Activated CD4-positive, alpha-beta memory T cell treated with anti-CD3 and anti-CD28 coated beads, Interleukin-2, amount 10 ng/mL, durations not matched to agents 7 days and 5 days (primary cell): ENCODE measurements at places on chromosomes 11 and 22. TPM values are rescaled to one million over a fixed set of nuclear protein-coding genes. Genes with fewer than 3 reads are reported as not detected.
A peak's percentile ranks its signal among the peaks of the same experiment; 100 is the strongest.

PI4KA gene
- total RNA-seq: 100 TPM

PLAAT5 gene
- not detected for total RNA-seq

POLR2F gene
- 56.4 TPM for total RNA-seq

OR2D2 gene
- total RNA-seq: not detected

SIPA1 gene
- 205 TPM for total RNA-seq

DRG1 gene
- 73.4 TPM for total RNA-seq

IGLL1 gene
- total RNA-seq: 2.3 TPM

KDM4D gene
- total RNA-seq: 1.1 TPM

SOX10 gene
- not detected for total RNA-seq

FAM180B gene
- 0.15 TPM for total RNA-seq

DNA sequence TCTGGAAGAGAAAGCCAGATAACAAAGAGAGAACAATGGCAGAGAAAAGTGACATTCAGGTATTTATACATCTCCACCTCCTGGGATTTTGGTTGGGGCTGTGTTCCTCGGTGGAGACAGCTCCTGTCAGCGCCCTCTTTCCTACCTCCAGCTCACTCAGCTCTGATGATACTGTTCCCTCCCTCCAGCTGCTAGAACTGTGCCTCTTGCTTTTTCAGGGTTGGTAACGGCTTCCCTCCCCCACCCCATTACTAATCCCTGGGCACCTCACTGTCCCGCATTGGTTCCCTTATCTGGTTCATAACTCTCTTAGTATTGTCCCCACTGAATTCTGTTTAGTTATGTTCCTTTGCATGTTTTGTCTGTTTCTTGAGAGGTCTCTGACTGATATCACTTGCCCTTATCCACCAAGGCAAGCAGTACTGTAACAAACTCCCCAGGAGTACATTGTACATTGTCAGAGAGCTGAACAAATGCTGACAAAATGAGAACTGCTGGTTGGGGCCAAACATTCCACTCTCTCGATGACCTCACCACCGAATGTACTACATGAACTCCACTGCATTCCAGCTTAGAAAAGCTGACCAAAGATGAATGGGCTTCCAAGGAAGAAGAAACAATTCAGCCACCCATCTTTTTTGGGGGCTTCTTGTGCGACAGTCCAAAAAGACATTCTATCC, 5.7 kb upstream of the FBXO3 start:
- no peak overlapping the region for H3K4me3 ChIP-seq
- DNase-seq: no peak
- H3K4me1 ChIP-seq: peaks cover 24% of the 10 kb centered on the region
- peaks cover 37% of the 10 kb centered on the region for H3K27me3 ChIP-seq
- no peaks in the 10 kb centered on the region for H3K36me3 ChIP-seq

DNA sequence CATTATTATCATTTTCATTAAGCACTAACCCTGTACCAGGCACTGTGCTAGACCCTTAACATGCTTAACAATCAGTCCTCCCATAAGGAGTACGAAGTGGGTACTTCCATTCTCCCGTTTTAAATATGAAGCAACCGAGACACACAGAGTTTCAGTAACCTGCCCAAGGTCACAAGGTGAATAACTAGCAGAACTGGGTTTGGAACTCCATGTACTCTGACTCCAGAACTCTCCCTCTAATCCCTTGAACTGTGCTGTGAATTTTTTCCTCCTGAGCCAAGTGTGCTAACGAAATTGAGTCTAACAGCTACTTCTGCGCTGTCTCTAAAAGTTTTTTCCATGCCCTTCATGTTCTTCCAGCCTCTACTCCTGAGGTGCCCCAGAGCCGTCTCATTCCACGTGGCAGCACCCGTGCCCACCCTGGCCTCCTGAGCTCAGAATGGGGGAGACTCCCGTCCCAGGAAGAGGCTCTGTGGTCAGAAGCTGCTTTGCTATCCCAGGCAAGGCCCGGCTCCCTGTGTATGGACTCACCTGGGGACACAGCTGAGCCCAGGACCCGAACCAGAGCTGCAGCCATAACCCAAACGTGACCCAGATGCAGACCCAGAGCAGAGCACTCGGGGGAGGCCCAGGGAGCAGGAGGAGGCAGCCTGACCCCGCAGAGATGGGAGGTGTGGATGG, 8.6 kb upstream of the TRIM29 start:
- no peaks in the 10 kb centered on the region for H3K4me1 ChIP-seq
- no peak overlapping the region for H3K27ac ChIP-seq
- H3K36me3 ChIP-seq: no peaks in the 10 kb centered on the region
- H3K4me3 ChIP-seq: no peak overlapping the region
- peaks cover 41% of the 10 kb centered on the region for H3K27me3 ChIP-seq

- H3K27me3 ChIP-seq: no peaks in the 10 kb centered on the region
- no peak overlapping the region for H3K27ac ChIP-seq
- H3K36me3 ChIP-seq: peaks cover 39% of the 10 kb centered on the region
- H3K4me1 ChIP-seq: peaks cover 63% of the 10 kb centered on the region
- DNase-seq: no peak
Measured at GRCh38 chr11:96288915-96289314, 54.1 kb downstream of the MAML2 start.

DNA sequence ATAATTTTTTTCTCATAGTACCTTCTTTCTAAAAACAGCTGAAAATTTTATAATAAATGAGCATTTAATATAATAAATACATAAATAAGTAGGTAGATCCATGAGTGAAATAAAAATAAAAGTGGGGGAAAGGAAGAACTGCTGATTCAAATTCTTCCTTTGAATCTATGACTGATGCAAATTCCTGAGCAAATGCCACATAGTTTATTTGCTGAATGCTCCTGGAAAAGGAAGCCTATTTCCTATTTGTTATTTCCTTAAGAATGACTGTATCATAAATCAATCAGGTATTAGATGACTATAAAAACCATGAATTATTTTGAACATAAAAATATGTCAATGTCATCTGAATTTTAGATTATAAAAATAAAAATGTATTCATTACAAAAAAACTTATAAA, 16.6 kb downstream of the BTBD10 start:
- H3K27ac ChIP-seq: no peak overlapping the region
- H3K27me3 ChIP-seq: no peaks in the 10 kb centered on the region
- H3K4me1 ChIP-seq: peaks cover 15% of the 10 kb centered on the region
- peaks cover 4% of the 10 kb centered on the region for H3K36me3 ChIP-seq

- H3K27me3 ChIP-seq: no peaks in the 10 kb centered on the region
- H3K27ac ChIP-seq: no peak overlapping the region
- no peaks in the 10 kb centered on the region for H3K36me3 ChIP-seq
- H3K4me3 ChIP-seq: no peak overlapping the region
- no peak for DNase-seq
Measured at GRCh38 chr11:92888696-92889095, 80.8 kb upstream of the MTNR1B start.

DNA sequence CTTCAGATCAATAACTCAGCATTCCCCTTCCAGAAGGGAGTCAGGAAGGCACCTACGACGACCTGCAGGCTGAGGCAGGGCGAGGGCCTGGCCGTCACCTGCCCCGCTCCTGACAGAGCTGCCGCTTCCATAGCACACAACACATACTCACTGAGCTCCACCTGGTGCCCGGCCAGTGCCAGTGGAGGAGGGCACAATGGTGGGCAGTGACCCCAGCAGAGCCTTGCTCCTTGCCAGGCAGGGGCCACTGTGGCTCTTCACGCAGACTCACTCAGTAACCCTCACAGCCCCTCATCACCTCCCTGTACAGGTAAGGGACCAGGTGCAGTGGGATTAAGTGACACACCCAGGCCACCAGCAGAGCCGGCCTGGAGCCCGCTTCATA, 24.6 kb downstream of the LRFN4 start:
- H3K27ac ChIP-seq: no peak overlapping the region
- peaks cover 13% of the 10 kb centered on the region for H3K4me1 ChIP-seq
- no peaks in the 10 kb centered on the region for H3K27me3 ChIP-seq
- DNase-seq: no peak
- no peak overlapping the region for H3K4me3 ChIP-seq

DNA sequence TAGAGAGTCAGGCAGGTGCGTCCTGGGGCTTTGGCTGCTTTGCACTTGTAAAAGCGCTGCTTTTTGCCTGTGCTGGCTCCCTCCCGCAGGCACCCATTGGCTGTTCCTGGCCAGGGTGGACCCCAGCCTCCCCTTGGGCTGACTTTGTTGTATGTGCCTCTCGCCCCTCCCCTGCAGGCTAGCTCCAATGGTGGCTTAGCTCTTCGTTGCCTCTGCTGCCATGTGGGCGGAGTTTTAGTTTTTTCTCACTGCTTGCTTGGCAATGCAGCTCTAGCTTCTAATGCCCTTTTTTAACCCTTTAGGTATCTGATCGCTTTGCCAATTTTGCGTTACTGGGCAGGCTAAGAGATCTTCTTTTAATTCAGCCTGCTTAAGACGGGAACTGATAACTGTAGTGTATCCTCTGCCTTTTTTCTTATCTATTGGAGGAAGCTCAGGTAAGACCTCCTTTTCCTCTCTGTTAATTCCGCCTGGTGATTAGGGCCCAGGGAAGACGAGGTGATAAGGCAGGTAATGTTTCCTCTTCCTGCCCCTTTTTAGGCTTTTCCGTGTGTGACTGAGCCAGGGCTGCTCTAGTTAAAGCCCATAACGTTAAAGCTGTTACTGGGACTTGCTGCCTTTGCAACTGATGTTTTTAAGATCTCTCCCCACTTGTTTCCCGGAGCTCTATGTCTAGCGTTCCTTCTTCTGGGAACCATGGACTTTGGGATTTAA, 11.7 kb upstream of the GLYATL1 start:
- DNase-seq: no peak
- no peak overlapping the region for H3K4me3 ChIP-seq
- peaks cover 18% of the 10 kb centered on the region for H3K27me3 ChIP-seq
- no peaks in the 10 kb centered on the region for H3K36me3 ChIP-seq

DNA sequence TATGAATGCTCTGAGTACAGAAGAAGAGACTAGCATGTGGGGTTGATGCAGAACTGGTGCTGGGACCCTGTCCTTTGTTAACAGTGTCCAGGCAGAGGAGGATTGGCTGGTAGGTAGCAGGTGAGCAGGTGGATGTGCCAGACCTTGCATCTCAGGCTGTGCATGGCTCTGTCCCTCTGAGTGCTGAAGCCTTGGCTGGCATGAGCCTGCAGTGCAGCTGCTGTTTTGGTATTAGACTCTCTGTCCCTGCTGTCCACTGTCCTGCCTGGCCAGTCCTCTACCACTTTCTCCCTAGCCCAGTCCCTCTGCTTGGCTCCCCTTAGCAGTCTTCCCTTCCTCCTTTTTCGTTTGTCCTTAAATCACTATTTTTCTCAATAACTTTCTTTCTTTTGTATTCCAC, 213.6 kb upstream of the ZBED5 start:
- no peak overlapping the region for H3K27ac ChIP-seq
- H3K4me3 ChIP-seq: no peak overlapping the region
- DNase-seq: no peak
- peaks cover 3% of the 10 kb centered on the region for H3K4me1 ChIP-seq
- H3K36me3 ChIP-seq: no peaks in the 10 kb centered on the region
- H3K27me3 ChIP-seq: no peaks in the 10 kb centered on the region

- H3K4me1 ChIP-seq: peaks cover 78% of the 10 kb centered on the region
- H3K27ac ChIP-seq: peak overlapping the region; percentile 100
- peak; percentile 61 for DNase-seq
- peaks cover 24% of the 10 kb centered on the region for H3K36me3 ChIP-seq
- peak overlapping the region; percentile 54 for H3K4me3 ChIP-seq
Measured at GRCh38 chr11:48006301-48006992, 26.1 kb downstream of the PTPRJ start.

GRCh38 chr22:39148727-39149535, 3.5 kb downstream of the CBX7 start:
- H3K27ac ChIP-seq: peak overlapping the region; percentile 58
- DNase-seq: peak; percentile 70
- peaks cover 10% of the 10 kb centered on the region for H3K27me3 ChIP-seq
- H3K36me3 ChIP-seq: peaks cover 14% of the 10 kb centered on the region
- H3K4me3 ChIP-seq: no peak overlapping the region

GRCh38 chr22:44640618-44641155, 61.3 kb upstream of the PRR5 start:
- H3K36me3 ChIP-seq: no peaks in the 10 kb centered on the region
- no peak overlapping the region for H3K4me3 ChIP-seq
- H3K27me3 ChIP-seq: peaks cover 24% of the 10 kb centered on the region

GRCh38 chr11:104476898-104477297, 313.0 kb upstream of the PDGFD start:
- no peaks in the 10 kb centered on the region for H3K36me3 ChIP-seq
- no peak overlapping the region for H3K4me3 ChIP-seq
- no peak for DNase-seq

GRCh38 chr11:1200611-1201191, 22.2 kb upstream of the MUC5B start:
- DNase-seq: no peak
- no peaks in the 10 kb centered on the region for H3K36me3 ChIP-seq
- H3K4me3 ChIP-seq: no peak overlapping the region
- H3K4me1 ChIP-seq: no peaks in the 10 kb centered on the region

GRCh38 chr22:50714150-50714549, 23.9 kb upstream of the ACR start:
- H3K27ac ChIP-seq: no peak overlapping the region
- no peak overlapping the region for H3K4me3 ChIP-seq
- no peak for DNase-seq
- H3K36me3 ChIP-seq: no peaks in the 10 kb centered on the region
- H3K4me1 ChIP-seq: no peaks in the 10 kb centered on the region
- H3K27me3 ChIP-seq: peaks cover 6% of the 10 kb centered on the region

DNA sequence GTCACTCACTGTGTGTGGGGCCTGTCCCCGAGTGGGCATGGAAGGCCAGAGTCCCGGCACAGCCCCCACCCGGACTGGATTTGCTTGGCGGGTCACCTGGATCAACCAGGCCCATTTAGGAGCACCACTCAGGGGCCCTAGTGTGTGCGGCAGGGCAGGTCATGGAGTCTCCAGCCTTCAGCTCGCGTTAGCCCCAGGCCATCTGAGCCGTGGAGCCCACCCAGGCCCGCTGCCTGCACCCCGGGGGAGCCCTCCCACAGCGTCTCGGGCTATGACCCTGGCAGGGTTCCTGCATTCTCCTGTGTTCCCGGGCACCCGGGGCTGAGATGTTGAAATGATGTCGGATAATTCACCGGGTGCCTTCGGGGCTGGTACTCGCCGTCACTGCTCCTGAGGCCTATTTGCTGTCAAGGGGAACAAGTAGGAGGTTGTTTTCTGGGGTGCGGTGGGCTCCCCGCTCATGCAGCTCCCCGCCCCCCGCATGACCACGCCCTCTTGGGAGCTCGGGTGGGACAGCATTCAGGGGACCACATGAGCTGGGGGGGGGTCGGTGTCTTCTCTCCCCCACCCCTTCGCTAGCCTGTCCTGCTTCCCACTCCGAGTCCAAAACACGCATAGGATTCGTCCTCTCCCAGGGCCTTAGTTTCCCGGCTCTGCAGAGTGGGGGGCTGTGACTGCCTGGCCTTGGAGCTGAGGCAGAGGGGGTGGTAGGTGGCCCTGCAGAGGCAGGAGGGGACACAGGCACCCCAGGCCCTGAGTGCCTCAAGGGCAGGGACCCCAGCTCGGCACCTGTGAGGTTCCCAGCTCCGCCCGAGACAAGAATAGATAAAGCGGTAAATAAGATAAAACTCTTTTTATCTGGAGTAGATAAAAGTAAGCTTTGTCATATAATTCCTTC, 77.2 kb downstream of the KCNQ1 start:
- H3K36me3 ChIP-seq: no peaks in the 10 kb centered on the region
- no peaks in the 10 kb centered on the region for H3K27me3 ChIP-seq
- H3K27ac ChIP-seq: no peak overlapping the region

- peaks cover 2% of the 10 kb centered on the region for H3K4me1 ChIP-seq
- no peak overlapping the region for H3K27ac ChIP-seq
- no peaks in the 10 kb centered on the region for H3K36me3 ChIP-seq
- DNase-seq: no peak
- H3K4me3 ChIP-seq: no peak overlapping the region
- H3K27me3 ChIP-seq: peaks cover 5% of the 10 kb centered on the region
Measured at GRCh38 chr11:95486979-95487378, 256.0 kb upstream of the SESN3 start.

- no peak overlapping the region for H3K27ac ChIP-seq
- no peaks in the 10 kb centered on the region for H3K27me3 ChIP-seq
- H3K36me3 ChIP-seq: no peaks in the 10 kb centered on the region
- no peak for DNase-seq
Measured at GRCh38 chr11:2002807-2003206, 5.2 kb upstream of the H19 start.

GRCh38 chr22:42661985-42662831, 13.0 kb upstream of the CYB5R3 start:
- peak overlapping the region; percentile 58 for H3K4me3 ChIP-seq
- H3K36me3 ChIP-seq: no peaks in the 10 kb centered on the region
